ENCODE measurements at places on chromosomes 7 and 10.

- DNase-seq = no peak
Observed at GRCh38 chr10:61486251-61486650, 33.1 kb upstream of the TMEM26 start.

GRCh38 chr10:7338469-7338868, 72.4 kb downstream of the SFMBT2 start:
- no peak for DNase-seq

GRCh38 chr10:94358480-94358879, 4.3 kb downstream of the NOC3L start:
- DNase-seq = no peak

- no peak for DNase-seq
Observed at GRCh38 chr7:91240376-91240941, 23.8 kb upstream of the FZD1 start.

DNA sequence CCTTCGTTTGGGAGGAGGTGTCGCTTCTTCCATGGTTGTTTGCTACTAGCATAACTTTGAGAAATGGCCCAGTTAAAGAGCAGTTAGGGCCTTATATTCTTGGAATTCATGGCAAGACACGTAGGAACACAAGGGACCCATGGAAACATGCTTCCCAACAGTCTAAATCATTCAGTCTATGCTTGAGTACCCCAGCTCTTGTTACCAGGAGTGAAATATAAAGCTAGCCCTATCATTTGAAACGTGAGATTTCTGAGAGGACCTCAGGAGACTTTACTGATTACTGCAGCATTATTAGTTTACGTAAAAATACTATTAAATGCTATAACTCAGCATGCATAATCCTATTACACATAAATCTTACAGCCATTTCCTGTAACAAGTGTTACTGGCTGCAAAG, 328.6 kb upstream of the CDC14C start:
- DNase-seq = no peak

DNA sequence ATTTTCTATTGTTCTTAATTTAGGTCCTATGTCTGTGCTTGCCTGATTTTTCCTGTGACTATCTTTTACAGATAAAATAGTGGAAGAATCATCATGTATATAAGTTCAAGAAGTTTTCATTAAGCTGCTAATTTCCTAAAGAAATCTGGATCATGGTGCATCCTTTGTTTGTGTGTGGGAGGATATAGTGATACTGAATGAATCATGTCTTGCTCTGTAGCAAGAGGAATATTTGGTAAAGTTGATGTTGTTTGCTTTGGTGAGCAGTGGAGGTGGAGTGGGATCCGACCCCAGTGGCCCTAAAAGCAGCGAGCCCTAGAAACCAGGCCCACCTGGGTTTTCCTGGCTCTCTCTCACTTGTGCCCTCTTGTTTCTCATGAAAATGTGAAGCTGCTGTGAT, 83.7 kb downstream of the CCNY start:
- DNase-seq = no peak

- no peak for DNase-seq
Observed at GRCh38 chr10:49299816-49300139, 808 bp downstream of the C10orf71 start.

GRCh38 chr7:122217125-122217524, 73.1 kb upstream of the AASS start:
- no peak for DNase-seq

DNA sequence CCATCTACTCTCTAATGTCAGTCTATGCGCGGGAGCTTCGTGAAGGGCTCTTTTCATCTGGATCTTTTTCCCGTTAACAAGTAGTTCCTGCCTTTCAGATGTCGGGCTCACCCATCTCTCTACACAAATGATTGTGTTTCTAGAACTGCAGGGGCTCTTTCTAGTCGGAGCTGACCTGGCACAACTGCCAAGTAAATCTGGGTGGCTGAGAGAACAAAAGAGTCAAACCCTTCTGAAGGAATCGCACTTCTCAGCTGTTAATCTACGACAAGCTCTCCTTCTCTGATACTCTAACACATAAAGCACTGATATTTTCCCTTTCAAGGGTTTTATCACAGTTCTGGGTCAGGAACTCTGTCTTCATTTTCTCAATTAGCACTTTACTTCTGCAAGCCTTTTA, 144.7 kb downstream of the NRP1 start:
- DNase-seq = no peak

- DNase-seq = no peak
Observed at GRCh38 chr7:154842591-154842990, 160.3 kb downstream of the PAXIP1 start.

- DNase-seq = no peak
Observed at GRCh38 chr10:109343293-109343692, 580.0 kb downstream of the XPNPEP1 start.

GRCh38 chr10:121616291-121616690, 18.0 kb upstream of the FGFR2 start:
- no peak for DNase-seq

DNA sequence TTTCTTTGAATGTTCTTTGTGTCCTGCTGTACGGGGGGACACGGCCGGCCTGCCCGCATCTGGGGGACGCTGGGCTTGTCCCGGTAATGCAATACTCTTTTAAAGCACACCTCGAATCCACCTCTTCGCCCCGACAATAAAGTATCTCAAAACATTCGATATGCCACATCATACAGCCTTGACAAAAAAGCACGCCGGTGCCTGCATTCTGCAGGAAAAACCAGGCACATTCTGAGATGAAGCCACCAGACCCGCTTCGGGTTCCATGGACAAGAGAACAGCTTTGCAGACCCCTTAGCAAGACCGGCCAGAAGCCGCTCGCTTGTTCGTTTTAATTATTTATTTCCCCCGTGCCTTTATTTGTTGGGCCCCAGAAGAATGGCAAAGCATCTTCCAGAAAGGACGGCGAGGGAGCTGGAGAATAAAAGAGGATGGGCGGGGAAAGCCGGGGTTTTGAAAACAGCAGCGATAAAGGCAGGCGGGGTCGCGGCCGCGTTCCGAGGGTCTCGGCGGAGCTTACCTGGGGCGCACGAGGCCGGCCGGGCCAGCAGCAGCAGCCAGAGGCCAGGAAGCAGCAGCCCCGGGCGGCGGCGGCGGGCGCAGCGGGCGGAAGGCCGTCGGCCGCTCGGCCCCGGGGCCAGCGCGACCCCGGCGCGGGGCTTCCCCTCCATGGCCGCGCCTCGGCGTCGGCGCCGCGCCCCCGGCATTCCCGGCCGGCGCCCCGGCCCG, 462 bp downstream of the KIAA1549 start:
- DNase-seq = no peak

- no peak for DNase-seq
Observed at GRCh38 chr10:12721334-12721733, 280.2 kb downstream of the CCDC3 start.

GRCh38 chr7:85074-85882, 107.1 kb upstream of the FAM20C start:
- no peak for DNase-seq

DNA sequence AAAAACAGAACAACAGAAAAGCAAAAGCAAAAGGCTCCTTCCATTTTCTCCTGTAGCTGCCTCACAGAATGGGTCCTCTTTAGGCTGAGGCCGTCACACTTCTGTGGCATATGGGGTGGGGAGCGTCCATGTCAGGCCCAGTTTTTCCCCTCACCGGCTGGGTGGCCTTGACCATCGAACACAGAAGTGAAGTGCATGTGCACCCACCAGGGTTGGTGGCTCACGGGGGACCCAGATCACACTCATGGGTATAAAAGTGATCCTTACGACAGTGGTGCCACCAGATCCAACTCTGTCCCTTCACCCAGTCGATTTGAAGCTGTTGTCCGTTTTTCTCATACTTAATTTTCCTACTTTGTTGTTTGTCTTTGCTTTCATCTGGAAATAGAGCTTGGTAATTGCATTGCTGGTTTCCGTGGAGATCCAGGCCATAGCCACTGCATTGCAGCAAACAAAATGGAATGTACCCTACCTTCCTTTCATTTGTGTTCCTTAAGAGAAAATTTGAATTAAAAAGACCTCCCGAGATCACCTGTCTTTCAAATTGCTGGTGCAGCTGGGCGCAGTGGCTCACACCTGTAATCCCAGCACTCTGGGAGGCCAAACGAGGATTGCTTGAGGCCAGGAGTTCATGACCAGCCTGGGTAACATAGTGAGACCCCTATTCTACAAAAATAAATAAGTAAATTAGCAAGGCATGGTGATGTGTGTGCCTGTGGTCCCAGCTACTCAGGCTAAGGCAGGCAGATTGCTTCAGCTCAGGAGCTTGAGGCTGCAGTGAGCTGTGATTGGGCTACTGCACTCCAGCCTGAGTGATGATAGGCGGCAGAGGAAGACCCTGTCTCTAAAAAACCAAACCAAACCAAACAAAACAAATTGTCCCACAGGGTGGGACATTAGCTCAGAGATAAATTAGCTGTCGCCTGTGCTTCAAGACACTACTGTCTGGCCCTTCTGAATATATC, 10.7 kb upstream of the GJD4 start:
- no peak for DNase-seq

Measured in NCI-H2081 treated with DMSO at 0.1 percent for 48 hours (cell line).